Stimulated activated CD4-positive, alpha-beta T cell treated with anti-CD3 and anti-CD28 coated beads, Interleukin-12 subunit alpha, Interleukin-12 subunit beta, amount 100 ng/mL, for 24 hours (primary cell): ENCODE measurements at places on chromosomes 11 and 22.
A peak's percentile ranks its signal among the peaks of the same experiment; 100 is the strongest.

GRCh38 chr11:45253640-45254039 lies 32.5 kb downstream of the SYT13 start:
- DNase-seq: no peak

GRCh38 chr11:132028380-132029240 lies 658.2 kb downstream of the NTM start:
- no peak for DNase-seq

DNA sequence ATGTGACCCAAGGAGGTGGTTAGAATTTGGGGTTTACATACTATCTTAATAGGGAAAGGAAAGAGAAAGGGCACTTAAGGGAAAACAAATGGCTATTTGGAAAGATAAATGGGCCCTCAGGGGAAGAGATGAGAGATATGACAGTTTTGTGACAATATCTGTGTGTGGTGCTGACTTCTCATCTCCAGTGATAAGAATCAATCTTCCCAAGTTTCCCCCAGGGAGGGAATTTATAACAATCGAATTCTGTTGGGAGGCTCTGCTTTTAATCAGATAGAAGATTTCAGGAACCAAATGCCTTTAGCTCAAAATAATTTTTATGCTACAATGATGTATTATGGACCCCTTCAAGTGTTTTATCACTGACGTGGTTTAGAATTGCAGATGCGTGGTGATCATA lies 46.3 kb upstream of the PAMR1 start:
- DNase-seq: no peak

DNA sequence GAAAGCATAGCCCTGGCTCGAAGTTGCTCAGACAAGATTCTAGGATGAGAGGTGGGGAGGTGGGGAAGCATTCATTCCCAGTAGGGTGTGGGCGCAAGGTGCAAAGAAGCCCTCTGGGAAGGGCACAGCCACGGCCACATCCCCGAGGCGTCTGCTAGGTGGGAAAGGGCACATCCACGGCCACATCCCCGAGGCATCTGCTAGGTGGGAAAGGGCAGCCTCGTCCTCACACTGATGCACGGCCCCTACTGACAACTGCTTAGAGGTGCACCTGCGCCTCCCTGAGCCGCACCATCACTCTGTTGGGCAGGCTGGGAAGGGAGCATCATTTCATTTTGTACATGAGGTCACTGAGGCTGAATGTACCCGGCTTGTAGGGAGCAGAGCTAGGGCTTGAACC lies 94.6 kb upstream of the PITPNB start:
- no peak for DNase-seq

DNA sequence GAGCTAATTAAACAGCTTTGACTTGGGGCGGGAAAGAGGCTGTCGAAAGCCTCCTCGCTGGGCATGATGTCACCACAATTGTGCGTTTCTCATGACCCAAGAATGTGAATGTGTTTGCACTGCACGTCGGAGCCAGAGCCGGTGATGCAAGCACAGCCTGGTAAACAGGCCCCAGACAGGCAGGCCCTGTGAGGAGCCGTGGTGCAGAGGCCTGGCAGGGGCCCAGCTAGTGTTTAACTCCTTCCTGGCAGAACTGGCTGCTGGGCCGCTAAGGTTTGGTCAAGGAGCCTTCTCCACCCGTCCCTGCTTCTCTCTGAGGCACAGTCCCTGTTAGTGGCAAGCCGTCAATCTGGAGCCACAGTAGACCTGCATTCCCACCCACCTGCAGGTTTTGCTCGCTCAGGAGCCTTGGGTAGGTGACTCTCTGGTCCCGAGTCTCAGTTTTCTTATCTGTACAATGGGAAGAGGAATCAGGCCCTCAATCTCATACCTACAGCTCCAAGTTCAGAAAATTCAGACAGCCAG lies 25.4 kb upstream of the SMTN start:
- no peak for DNase-seq

DNA sequence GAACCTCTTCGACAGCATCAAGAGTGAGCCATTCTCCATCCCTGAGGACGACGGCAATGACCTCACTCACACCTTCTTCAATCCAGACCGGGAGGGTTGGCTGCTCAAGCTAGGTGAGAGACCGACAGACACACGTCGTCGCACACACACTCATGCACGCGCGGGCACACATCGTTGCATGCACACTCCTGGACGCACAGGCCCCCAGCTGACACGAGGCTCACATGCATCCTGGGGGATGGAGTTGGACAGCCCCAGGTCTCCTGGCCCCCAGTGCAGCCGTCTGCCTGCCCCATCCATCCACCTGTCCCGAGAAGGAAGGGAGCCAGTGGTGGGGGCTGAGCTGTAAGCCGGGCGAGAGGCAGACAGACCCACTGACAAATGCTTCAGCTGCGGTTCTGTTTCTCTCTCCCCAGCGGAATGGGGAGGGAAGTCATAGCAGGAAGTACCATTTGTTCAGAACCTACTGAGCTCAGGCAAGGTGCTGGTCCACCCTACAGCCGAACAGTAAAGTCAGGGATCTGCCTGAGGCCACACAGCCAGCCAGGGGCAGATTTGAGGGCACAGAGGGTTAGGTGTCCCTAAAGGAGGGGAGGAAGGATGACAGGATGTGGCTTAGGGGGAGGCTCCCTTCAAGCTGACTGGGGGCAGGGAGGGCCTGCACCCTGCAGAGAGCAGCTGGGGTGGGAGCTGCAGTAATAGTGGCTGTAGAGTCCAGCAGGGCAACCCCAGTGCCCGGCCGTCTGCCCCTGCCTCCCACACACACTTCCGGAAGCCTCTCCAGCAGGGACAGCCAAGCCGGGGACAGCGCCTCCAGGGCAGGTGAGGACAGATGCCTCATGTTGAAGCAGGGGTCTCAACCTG lies 27.1 kb downstream of the CYTH4 start:
- DNase-seq: no peak

DNA sequence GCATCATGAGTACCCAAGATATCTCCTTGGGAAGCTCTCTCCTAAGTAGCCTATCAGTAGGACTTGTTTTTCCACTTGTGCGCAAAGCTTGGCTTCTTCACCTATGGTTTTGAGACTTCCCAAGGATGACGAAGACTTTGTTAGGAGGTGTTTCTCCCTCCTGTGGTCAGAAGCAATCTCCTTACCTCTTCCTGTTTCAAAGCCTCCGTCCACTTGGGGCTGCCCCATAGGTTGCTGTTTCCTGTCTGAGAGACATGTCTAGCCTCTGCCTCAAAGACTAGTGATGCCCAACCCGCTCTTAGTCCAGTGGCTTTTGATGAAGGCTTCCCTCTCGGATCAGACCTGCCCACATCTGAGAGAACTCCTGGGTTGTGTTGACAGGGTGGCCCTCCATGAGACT lies 92.9 kb downstream of the TRAF6 start:
- DNase-seq: no peak

- DNase-seq: no peak
Measured at GRCh38 chr11:2804701-2805387, 80.7 kb downstream of the CDKN1C start.

DNA sequence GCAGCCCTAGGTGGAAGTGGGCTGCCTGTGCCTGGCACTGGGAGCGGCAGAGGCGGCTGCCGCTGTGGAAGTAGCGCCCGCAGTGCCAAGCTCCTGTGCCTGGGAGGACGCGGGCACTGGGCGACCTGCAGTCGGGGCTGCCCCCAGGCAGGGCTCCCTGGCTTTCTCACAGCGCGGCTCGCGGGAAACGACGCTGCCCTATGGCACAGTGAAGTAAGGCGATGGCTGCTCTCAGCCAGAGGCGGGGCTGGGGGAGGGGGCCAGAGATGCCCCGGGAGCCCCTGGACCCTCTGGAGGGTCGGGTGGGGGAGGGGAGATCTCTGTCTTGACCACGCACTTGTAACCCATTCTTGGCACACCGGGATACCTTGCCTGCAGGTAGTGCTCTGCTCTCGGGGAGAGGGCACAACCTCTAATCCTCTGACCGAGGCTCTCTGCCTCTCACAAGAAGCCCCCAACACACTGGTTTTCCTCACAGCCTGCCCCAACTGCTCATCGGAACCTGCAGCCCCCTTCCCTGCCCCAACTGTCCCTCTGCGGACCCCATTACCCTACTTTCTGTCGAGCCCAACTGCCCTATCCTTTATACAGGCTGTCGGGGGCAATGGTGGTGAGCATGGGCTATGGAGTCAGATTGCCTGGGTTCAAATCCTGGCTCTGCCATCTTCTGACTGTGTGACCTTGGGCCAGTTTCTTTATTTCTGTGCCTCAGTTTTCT lies 32.2 kb upstream of the TRIM29 start:
- no peak for DNase-seq

GRCh38 chr11:72789493-72790131 lies 4.2 kb downstream of the STARD10 start:
- DNase-seq: no peak

DNA sequence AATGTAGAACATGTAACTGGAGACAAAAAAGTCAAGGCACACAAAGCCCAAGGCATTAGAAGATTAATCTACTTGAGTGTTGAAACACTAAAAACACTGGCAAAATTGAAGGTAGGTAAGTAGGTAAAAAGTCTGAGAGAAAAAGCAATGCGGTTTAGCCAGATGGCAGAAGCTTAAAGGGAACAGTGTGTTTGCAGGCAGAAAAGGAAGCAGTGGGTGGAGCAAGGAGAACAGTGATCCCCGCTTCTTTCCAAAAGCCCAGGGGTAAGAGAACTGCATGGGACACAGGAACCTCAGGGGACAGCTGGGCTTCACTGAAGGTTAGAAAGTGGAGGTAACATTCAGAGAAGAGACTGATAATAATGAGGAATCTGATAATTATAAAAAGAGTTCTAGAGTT lies 16.0 kb downstream of the MRE11 start:
- DNase-seq: no peak

- DNase-seq: no peak
Measured at GRCh38 chr22:31538815-31539214, 42.5 kb downstream of the SFI1 start.

DNA sequence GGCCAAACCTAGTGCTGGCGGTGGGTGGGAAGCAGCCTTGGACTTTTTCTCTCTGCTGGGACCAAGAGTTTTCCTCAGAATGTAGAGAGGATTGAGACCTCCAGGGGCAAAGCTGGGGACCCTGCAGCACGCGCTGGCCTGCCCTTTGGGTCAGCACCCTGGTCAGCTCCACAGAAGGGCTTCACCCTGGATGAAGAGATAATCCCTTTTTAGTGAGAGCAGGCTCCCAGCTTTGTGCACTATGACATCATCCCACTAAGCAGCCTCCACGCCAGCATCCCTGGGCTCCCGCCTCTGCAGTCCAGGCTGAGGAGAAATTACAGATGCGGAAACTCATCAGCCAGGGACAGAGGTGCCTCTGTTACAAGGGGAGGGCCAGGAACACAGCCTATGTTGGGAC lies 23.5 kb downstream of the DRICH1 start:
- DNase-seq: no peak

- DNase-seq: no peak
Measured at GRCh38 chr11:2790568-2790921, 90.8 kb upstream of the KCNQ1OT1 start.

GRCh38 chr22:50530877-50531545 lies 1.2 kb upstream of the TYMP start:
- DNase-seq: peak; percentile 64

- no peak for DNase-seq
Measured at GRCh38 chr11:73404048-73404447, 27.8 kb downstream of the RELT start.

GRCh38 chr22:36191106-36191836 lies 10.3 kb downstream of the APOL4 start:
- DNase-seq: no peak

- DNase-seq: no peak
Measured at GRCh38 chr22:31923747-31924146, 20.6 kb upstream of the YWHAH start.

DNA sequence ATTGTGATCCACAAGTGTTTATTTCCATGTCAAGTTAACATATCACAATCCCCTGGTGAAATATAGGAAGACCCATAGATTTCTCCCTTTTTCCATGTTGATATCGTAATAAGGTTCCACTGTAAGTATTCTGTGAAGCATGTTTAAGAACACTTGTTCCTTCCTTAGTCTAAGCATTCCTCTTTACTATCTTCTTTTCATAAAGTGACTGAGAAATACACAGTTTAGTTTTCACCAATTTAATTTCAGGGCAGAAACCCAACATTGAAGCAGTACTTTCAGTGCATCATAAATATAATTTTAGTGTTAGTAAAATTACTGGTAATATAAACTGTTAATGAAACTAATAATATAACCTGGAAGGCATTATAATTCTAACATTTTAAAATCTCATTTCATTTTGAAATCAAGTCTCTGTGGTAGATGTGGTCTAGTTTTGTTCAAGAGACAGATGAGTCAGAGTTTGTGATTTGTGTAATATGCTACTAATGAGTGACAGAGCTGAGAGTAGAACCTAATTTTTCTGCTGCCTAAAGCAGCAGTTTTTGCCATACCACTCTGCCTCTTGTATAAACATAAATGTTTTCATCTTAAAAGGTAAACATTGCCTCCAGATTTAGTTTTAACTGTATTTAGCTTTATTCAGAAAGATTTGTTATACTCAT lies 79.4 kb downstream of the ATM start:
- no peak for DNase-seq

- no peak for DNase-seq
Measured at GRCh38 chr11:33377412-33378370, 120.5 kb downstream of the HIPK3 start.

DNA sequence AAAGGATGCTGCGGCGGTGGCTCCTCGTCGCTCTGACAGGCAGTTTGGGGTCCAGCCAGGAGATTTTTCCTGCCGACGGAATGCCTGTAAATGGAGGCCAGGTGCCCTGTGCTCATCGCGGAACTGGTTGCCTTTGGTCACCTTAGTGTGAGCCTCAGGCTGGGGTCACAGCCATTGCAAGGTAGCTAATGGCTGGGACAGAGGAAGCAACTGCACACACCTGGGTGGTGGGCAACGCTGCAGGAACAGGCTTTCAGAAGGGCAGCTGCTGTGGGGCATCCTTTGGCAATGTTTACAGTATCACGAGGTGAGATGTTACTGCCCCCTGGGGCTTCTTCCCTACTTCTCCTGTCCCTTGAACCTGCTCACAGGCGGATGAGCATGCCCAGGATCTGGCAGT lies 205.5 kb downstream of the GRIK4 start:
- no peak for DNase-seq

GRCh38 chr22:37639771-37640590 lies 512 bp downstream of the SH3BP1 start:
- DNase-seq: no peak

- no peak for DNase-seq
Measured at GRCh38 chr11:125999234-125999880, 53.5 kb downstream of the VSIG10L2 start.

- DNase-seq: no peak
Measured at GRCh38 chr11:86574493-86575207, 97.8 kb downstream of the ME3 start.

- no peak for DNase-seq
Measured at GRCh38 chr11:130202818-130203689, 43.5 kb downstream of the ST14 start.

GRCh38 chr22:49448526-49448925 lies 379.1 kb downstream of the BRD1 start:
- no peak for DNase-seq
